Tibial nerve (tissue), 4 donors: ENCODE measurements at places on chromosomes 11 and 22. TPM values are rescaled to one million over a fixed set of nuclear protein-coding genes. Genes with fewer than 3 reads are reported as not detected.

GRCh38 chr11:73320763-73321603, 12.9 kb downstream of the ARHGEF17 start:
- no peaks in the 10 kb centered on the region for H3K27me3 ChIP-seq
- DNase-seq, result no peak
- no peak overlapping the region for H3K4me3 ChIP-seq
- peaks cover 7% of the 10 kb centered on the region for H3K4me1 ChIP-seq

MIOX gene
- total RNA-seq, result not detected

DNA sequence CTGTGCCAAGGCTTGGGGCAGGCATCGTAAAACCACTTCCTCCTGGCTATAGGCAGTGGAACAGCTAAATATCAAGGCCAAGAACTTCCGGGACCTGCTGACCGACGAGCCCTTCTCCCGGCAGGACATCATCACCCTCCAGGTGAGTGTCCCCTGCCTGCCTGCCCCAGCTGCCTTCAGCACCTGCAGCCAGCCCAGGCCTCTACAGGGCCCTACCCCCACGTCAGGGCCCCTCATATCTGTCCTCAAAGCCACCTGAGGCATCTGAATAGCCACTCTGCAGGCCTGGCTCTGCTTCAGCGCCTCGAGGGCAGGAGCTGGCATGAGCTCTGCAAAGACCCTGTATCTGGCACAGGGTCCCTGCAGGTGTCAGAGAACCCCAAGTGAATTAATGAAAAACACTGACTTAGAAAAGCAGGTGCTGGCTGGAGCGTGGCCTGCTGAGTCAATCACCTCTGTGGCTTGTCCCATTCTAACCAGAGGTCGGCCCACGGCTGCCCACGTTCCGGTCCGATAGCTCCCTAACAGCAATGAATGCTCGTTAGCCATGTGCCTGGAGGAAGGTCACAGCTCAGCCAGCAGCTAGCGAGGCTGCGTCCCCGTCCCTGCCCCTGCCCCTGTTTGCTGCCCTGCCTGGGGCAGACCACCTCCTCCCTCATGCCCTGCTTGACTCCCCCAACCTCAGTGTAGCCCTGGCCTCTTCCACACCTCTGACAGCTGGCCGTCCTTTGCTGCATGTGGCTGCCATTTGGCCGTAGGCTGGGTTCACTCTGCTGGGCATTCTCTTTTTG, 16.8 kb downstream of the PPIL2 start:
- H3K27ac ChIP-seq, result no peak overlapping the region
- H3K36me3 ChIP-seq, result peaks cover 2% of the 10 kb centered on the region
- no peak for DNase-seq
- no peak overlapping the region for H3K4me3 ChIP-seq

GRCh38 chr11:45895553-45896259, 10.3 kb downstream of the MAPK8IP1 start:
- no peak overlapping the region for H3K27ac ChIP-seq
- DNase-seq, result no peak
- no peaks in the 10 kb centered on the region for H3K36me3 ChIP-seq
- no peaks in the 10 kb centered on the region for H3K4me1 ChIP-seq
- no peaks in the 10 kb centered on the region for H3K27me3 ChIP-seq

LINC01488 gene
- not detected for total RNA-seq

GRCh38 chr11:69868006-69868810, 49.0 kb upstream of the FGF3 start:
- H3K36me3 ChIP-seq, result no peaks in the 10 kb centered on the region
- H3K4me3 ChIP-seq, result no peak overlapping the region
- H3K27me3 ChIP-seq, result peaks cover 29% of the 10 kb centered on the region

DNA sequence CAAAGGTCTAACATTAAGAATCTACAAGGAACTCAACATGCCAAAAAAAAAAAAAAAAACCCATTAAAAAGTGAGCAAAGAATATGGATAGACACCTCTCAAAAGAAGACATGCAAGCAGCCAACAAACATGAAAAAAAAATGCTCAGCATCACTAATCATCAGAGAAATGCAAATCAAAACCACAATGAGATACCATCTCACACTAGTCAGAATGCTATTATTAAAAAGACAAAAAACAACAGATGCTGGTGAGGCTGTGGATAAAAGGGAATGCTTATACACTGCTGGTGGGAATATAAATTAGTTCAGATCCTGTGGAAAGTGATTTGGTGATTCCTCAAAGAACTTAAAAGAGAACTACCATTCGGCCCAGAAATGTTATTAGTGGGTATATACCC, 257.7 kb upstream of the PLET1 start:
- H3K36me3 ChIP-seq, result no peaks in the 10 kb centered on the region
- H3K4me3 ChIP-seq, result no peak overlapping the region
- H3K4me1 ChIP-seq, result no peaks in the 10 kb centered on the region
- H3K27ac ChIP-seq, result no peak overlapping the region
